ENCODE measurements at places on chromosomes 2 and 18.

DNA sequence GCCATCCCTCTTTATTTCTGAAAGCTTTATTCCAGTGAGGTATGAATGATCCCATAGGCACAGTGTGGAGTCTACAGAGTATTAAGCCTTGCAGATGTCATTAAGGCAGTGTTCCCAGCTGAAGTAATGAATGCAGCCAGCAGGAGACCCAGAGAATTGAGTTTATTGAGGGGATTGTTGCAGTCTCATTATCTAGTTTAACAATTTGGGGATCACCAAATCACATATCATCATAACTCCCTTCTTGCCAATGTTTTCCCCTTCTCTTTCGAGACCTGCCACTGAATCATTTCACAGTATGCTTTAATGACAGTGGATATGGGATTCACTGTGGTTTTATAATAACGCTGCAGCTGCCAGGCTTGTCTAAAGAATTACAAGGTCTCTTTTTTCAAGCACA lies 249.3 kb upstream of the FSHR start:
- DNase-seq = no peak

- no peak for DNase-seq
These were observed 4.4 kb upstream of the EXOC6B start for GRCh38 chr2:72830273-72830672.

DNA sequence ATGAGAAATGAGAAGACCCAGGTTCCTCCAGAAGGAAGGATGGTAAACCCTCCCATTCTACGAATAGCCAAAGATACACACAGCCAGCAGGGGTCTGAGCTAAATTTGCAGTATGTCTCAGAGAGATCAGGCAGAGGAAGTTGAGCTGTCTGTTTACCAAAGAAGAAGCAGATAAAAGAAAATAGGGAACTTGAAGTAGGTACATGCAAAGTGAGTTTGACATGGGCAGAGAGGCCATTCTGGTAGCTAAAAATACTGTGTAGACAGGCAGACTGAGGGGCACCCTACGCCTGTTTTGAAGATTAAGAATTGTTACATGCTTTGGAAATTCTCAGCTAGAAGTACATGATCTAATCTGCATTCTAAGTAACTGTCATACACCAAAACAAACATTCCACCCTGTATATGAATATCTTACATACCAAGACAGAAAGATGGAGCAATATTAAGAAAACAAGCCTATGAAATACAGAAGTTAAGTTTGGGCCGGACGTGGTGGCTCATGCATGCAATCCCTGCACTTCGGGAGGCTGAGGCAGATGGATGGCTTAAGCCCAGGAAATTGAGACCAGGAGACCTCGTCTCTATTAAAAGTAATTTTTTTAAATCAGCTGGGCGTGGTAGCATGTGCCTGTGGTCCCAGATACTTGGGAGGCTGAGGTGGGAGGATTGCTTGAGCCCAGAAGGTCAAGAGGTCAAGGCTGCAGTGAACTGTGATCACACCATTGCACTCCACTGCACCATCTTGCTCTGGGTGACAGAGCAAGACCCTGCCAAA lies 157.9 kb downstream of the ANKRD44 start:
- DNase-seq = no peak

- no peak for DNase-seq
These were observed 60.1 kb downstream of the CWC22 start for GRCh38 chr2:179946810-179947615.

DNA sequence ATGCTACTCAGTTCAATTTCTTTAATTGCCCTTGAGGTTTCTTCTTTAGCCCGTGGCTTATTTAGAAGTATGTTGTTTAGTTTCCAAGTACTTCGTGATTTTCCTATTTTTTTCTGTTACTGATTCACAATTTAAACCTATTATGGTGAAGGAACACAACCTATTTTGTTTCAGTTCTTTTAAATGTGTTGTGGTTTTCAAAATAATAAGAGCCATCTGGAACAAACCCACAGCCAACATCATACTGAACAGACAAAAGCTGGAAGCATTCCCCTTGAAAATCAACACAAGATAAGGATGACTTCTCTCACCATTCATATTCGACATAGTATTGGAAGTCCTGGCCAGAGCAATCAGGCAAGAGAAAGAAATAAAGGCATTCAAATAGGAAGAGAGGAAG lies 155.2 kb downstream of the GALNT1 start:
- no peak for DNase-seq

DNA sequence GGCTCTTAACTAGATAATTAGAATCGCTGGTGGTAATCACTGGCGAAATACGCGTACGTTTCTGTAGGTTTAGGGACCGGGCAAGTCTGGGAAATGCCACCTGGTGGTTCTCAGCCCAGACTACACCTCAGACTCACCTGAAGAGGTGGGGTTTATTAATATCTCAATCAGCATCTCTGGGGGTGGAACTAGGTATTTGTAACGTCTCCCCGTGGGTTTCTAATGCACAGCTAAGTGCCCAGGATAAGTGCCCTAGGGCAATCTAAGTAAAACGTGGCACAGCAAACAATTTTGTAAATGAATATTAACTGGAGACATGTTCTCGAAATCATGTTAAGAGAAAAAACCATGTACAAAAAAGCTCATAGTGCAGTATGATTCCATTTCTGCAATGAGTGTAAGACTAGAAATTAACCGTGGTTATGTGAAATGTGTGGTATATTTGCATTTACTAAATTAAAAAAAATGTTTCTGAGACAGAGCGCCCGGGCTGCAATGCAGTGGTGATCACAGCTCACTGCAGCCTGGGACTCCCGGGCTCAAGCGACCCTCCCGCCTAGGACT lies 760 bp upstream of the CNOT11 start:
- no peak for DNase-seq

GRCh38 chr2:72716601-72717000 lies 109.2 kb downstream of the EXOC6B start:
- no peak for DNase-seq

DNA sequence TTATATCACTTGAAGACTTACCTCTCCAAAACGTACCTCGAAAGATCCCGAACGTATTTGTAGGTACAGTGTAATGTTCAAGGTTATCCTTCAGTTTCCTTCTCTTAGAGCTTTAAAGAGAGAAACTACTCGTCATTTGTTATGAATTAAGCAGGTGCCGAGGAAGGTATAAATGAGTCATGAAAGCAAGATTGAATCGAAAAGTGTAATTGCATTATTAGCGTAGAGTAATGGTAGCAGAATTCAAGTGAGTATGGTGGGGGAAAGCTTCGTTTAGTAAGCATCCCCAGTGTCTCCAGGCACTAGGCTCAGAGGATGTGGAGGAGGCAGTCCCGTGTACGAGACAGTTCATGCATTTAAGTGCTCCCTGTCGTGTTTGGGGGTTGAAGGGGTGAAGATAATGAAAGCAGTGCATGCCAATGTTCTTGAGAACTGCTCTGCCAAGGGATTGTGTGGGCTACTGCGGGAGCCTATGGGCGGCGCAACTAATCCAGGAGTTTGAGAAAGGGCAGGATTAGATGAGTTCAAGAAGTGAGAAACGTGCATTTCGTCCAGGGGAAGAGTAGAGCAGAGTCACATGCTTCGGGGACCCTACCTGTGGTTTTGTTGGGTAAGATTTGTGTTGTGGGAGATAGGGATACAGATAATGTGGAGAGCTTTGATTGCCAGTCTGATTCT lies 858 bp downstream of the POLR1B start:
- no peak for DNase-seq

DNA sequence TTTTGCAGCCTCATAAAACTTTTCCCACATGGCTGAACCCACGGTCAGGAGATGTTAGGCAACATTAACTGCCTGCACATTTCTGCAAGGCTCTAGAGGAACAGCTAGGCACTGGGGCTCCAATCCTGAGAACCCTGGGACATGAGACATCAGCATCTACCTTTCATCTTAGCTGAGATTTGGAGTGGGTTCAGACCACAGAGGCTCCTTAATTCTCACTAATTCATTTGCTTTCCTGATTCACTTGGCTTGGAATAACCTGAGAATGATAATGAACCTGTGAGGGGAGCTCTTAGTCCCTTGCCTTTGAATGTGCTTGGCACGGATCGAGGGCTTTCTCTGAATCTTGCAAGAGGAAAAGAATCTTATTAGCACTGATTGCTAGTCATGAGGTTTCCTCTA lies 266.2 kb downstream of the FIGN start:
- no peak for DNase-seq

DNA sequence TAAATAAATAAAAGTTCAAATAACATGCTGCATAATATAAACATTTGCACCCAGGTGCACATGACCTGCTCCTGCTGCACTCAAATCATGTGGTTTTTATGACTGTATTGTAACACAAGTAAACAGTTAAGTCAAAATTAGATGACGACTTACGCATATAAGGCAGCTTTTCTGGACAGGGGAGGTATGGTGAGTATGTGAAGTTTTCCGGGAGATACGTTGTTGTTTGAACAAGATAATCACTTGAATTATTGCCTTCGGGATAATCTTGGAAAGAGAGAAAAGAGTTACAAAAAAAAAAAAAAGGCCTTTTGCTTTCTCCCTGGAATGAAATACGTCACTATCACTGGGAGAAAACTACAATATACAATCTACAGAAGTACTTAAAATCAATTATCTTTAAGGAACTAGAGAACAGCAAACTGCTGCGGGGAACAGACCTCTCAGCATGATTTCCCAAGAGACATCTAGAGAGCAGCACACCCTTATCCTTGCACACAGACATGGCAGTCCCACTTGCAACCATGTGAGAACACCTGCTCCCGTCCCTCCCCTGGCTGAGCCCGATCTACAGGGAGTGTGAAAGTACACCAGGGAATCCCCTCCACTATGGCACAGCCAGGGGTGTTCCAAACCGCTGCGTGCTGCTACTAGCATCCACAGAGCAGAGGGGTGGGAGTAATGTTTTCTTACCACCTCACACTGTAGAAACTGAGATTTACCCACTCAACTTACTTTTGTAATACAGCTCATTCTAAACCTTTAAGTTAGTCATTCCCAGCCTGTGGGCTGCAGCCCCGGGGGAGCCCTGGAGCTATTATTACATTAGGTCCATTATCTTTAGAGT lies 26.3 kb downstream of the B4GALT6 start:
- no peak for DNase-seq

DNA sequence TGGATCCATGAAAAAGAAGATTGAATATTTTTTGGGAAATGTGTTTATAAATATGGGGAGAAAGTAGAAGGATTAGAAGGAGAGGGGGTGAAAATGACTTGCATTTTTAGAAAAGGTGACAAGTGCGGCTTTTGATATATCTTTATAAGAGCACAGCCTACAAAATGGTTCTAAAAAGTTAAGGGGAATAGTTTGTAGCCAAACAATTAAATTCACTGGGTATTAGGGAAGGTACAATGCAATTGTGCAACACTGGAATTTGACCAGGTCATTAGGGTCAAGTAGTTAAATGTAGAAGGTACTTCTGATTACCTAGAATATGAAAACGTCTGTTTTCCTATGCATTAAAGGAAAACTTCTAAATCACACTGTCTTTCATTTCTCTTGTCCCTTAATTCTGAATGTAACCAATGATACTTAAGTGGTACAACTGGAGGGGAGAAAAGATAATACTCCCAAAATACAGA lies 44.5 kb upstream of the SERTAD2 start:
- no peak for DNase-seq

GRCh38 chr2:238162251-238162845 lies 3.6 kb downstream of the ERFE start:
- DNase-seq = no peak

DNA sequence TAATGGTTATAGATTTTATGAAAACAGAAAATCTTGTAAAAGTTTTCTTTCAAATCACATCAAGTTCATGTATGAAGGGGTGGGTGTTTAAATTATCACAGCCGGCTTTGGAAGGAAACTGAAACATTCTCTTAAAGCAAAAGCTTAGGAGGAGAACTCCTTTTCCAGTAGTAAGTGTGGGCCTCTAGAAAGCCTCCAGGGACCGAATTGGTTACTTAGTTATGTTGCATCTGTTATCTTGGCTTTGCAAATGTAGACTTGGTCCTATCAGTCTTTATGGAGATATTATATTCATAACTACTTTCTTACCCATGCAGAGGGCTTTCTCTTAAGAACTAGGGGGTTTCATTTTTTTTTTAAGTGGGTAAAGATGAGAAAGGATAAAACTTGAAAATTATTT lies 7.4 kb downstream of the NAB1 start:
- no peak for DNase-seq

DNA sequence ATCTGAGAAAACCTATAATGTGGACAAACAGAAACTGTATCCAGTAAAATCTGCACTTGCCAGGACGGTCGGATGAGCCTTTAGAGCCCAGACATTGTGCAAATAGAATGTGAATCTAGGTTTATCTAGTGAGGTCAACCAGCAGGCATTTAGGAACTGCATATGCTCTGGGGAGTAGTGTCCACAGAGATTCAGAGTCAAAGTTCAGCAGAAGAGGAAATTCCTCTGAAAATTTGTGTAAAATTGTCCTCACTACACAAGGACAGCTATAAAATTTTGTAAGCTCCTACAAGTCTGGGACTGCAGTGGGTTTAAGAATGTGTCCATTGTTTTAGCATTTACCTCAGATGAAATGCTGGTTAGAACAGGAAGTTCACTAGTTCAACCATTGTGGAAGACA lies 9.8 kb upstream of the NDUFV2 start:
- DNase-seq = no peak

Measured in activated CD8-positive, alpha-beta memory T cell treated with anti-CD3 and anti-CD28 coated beads for 4 hours (primary cell).